ENCODE measurements at places on chromosomes 12 and 14. TPM values are rescaled to one million over a fixed set of nuclear protein-coding genes. Genes with fewer than 3 reads are reported as not detected.

ENDOU gene
- not detected for total RNA-seq

HOXC13 gene
- total RNA-seq, result not detected

SERPINA1 gene
- total RNA-seq, result 5.3 TPM

HRK gene
- not detected for total RNA-seq

Data from epithelial cell of alveolus of lung (primary cell).